ENCODE measurements at places on chromosomes 6 and 20. TPM values are rescaled to one million over a fixed set of nuclear protein-coding genes. Genes with fewer than 3 reads are reported as not detected.

- DNase-seq, result no peak
Measured at GRCh38 chr6:10460096-10460495, 45.2 kb upstream of the TFAP2A start.

DNA sequence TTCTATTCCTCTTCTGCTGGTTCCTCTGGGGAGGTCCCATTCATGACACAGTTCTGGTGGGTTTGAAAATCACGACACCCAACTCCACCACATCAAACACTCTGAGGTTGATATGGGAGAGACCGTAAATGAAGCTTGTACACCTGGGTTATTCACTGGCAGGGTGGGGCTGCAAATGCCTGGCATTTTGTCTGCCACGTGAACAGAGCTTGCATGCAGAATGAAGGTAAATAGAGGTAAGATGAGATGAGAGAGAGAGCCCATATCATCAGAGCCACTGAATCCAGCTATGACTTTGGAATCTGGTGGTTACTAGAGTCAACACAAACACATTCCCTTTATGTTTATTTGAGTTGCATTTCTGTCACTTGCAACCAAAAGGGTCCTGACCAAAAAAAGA lies 97.4 kb downstream of the BANF2 start:
- DNase-seq, result no peak

DNA sequence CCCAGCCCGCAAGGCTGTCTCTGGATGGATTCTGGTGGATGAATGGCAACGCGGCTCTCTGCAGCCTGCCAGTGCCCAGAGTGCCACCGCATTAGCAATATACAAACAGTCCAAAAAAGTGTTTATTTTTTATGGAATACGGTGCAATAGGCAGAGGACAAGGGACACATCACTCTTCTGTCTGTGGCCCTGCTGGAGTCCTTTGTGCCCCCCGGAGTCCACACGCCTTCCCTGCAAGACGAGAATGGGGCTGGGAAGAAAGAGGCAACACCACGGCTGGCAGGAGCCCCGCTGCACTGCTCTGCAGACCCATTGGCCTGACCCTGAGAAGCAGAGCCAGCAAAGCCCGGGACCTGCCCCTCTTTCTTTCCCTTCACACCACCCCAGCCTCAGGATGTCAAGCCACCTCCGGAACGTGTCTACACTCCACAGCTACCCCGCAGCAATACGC lies 196.3 kb downstream of the SYNDIG1 start:
- no peak for DNase-seq

GRCh38 chr20:53819973-53820451 lies 226.4 kb upstream of the ZNF217 start:
- DNase-seq, result no peak

GRCh38 chr6:28357036-28357435 lies 7.3 kb downstream of the ZKSCAN3 start:
- DNase-seq, result no peak

DNA sequence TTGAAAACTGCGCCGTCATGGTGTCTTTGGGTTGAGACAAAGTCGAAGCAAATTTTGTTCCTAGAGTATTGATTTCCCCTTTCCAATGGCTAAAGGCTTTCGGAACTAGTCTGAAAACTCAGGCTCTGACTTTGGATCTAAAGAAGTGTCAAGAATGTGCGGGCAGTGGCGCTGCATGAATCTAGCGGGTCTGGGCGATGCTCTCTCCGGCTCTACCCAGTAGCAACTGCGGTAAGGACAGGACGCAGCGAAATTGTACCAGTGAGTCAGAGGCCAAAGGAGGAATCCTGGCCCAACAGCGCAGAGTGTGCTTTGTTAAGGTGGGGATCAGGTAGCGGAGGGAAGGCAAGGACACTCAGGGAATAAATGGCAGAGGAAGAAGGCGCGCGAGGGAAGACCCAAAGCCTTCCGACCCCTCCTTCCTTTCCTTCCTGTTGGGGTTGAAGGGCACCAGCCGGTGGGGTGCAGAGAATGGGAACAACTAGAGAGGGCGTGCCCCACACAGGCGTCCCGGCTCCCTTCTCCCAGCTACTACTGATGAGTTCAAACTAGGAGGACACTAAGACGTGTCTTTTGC lies 32.1 kb downstream of the HLA-F start:
- DNase-seq, result no peak

DNA sequence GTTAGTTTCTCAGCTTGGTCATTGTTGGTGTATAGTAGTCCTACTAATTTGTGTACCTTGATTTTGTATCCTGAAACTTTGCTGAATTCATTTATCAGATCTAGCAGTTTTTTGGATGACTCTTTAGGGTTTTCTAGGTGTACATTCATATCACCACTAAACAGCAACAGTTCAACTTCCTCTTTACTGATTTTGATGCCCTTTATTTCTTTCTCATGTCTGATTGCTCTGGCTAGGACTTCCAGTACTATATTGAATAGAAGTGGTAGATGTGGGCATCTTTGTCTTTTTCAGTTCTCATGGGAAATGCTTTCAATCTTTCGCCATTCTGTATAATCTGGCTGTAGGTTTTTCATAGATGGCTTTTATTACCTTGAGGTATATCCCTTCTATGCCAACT lies 61.3 kb upstream of the HEY2 start:
- no peak for DNase-seq

DNA sequence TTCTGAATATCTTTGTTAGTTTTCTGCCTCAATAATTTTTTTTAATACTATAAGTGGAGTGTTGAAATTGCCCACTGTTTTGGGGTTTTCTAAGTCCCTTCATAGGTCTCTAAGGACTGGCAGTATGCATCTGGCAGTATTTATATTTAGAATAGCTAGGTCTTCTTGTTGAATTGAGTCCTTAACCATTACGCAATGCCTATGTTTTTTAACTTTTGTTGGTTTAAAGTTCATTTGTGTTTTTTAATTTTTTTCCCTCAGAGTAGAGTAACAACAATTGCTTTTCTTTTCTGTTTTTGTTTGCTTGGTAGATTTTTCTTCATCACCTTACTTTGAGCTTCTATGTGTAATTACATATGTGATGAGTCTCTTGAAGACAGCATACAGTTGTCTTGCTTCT lies 375.9 kb upstream of the EYS start:
- DNase-seq, result no peak

GRCh38 chr6:36827261-36828079 lies 11.8 kb downstream of the CPNE5 start:
- DNase-seq, result peak; percentile 76

DNA sequence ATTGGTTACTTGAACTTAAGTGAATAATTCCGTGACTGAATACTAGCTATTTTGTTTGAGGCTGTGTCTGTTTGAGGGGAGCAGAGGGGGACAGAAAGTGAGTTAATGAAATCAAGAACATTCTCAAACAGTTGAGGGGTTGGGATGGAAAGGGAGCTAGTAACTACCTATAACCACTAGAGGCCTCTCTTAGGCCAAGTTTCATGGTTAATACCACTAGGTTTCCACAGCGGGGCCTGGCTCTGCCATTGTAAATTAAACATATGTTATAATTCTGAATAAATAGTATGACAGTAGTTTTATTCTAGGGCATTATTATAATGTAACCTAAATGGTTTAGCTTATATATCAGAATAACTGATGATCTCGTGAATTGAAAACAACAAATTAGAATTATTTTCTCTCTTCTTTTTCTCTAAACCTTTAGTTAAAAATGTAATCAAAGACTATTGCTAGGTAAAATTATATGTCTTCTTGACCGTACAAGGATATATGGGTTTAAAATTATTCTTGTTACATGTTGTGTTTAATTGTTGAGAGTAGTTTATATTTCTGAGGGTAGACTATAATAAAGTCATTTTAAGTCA lies 108.1 kb downstream of the BCKDHB start:
- no peak for DNase-seq

- DNase-seq, result no peak
Measured at GRCh38 chr6:6588924-6589709, 597 bp downstream of the LY86 start.

- peak; percentile 79 for DNase-seq
Measured at GRCh38 chr6:15264902-15265761, 19.3 kb downstream of the JARID2 start.

DNA sequence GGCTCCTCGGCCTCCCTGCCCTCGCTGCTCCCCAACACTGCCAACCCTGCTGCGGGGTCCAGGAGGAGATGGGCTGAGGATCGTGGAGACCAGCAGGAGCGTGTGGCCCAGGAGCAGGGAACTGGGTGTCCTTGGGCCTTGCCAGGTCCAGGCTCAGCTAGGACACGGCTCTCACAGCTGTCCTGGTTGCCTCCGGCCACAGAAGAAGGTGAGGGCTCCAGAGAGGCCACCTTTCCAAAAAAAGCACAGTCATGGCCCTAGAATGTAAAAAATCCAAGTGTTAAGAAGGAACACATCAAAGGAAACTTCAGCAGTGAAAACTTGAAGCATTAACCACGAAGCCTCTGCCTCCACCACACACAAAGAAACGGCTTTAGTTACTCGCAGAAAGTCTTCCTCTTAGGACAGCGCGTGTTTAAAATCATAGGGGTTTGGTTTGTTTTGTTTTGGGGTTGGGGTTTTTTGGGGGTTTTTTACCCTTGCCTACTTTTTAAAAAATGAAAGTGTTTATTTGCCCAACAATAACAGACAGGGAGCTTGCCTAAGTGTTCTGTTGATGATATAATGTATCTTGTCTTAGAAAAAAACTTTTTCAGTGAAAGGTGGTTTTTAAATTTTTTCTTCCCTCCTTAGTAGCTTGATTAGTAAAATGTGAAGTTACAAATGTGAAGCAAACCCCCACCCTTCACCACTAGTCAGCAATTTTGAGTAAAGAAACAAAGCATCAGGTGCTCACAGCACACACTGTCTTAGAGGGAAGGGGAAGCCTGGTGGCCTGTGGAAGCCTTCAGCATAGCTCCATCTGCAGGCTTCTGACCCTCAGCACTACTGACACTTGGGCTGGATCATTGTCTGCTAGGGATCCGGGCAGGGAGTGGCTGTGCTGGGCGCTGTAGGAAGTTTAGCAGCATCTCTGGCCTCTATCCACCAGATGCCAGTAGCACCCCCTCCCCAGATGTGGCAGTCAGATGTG lies 60.0 kb downstream of the PTPN1 start:
- no peak for DNase-seq

GRCh38 chr6:18155864-18156421 lies 721 bp downstream of the KDM1B start:
- peak; percentile 47 for DNase-seq

DNA sequence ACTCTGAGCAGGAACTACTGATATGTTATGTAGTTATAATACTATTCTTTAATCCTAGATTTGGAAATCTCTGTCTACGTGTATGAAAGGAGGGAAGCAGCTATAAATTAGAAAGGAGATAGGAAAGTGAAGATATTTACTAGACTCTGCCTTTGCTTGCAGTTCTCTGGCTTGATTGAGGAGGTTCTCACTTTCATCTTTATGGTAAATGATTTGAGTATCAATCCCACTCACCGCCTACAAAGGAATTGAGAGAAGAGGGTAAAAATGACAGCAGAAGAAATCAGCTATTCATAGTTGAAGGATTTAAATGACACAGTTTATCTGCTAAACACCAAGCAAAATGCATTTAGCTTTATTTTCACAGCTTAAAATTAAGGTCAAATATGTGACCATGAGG lies 67.3 kb downstream of the FAM229B start:
- DNase-seq, result no peak

- DNase-seq, result peak; percentile 95
Measured at GRCh38 chr6:2841264-2842138, at the start of gene SERPINB1. Gene SERPINB1 (minus strand): TSS chr6:2841863. CDS start chr6:2840586, 1,277 bp downstream.

- no peak for DNase-seq
Measured at GRCh38 chr6:19438566-19439353, 398.4 kb upstream of the ID4 start.

- no peak for DNase-seq
Measured at GRCh38 chr6:156256161-156256560, 521.0 kb upstream of the ARID1B start.

DNA sequence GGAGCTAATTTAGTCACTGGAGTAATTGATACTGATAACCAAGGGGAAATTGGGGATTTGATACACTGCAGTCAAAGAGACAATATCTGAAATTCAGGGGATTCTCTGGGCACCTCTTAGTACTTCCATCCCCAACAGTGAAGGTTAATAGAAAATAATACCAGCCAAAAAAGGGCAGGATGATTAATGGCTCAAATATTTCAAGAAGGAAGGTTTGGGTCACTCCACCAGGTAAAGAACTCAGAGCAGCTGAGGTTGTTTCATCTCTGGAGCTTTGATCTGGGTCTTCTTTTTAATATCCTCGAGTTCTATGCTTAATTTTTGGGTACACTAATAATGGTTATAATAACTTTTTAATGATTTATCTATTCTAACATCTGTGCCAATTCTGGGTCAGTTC lies 70.8 kb downstream of the CDKAL1 start:
- DNase-seq, result no peak

DNA sequence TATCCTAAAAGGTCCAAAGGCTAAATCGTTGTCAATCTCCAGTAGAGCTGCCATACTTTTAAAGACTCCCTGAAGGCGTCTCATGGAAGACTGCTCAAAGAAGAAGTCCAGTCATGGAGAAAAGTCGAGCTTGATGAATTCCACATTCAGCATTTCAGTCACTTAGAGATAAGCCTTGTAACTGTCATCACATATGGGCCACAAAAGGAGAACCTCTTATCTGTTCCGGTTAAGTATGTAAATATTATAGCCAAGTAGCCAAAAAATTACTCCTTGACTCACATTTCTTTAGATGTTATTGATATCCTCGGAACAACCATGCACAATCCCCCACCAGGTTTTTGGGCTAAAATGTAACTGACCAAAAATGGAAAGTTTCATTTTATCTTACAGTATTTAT lies 9.8 kb upstream of the CNKSR3 start:
- no peak for DNase-seq

- DNase-seq, result no peak
Measured at GRCh38 chr6:27502508-27503435, 29.9 kb upstream of the ZNF184 start.

EPPIN gene
- total RNA-seq, result not detected

RBCK1 gene
- 47.1 TPM for total RNA-seq

AKAP12 gene
- total RNA-seq, result 11.0 TPM

PACSIN1 gene
- total RNA-seq, result 6.0 TPM

MUCL3 gene
- total RNA-seq, result not detected

ROS1 gene
- 0.06 TPM for total RNA-seq

TPD52L2 gene
- total RNA-seq, result 72.0 TPM

PACRG gene
- 9.7 TPM for total RNA-seq

SNAI1 gene
- total RNA-seq, result 1.6 TPM

FERMT1 gene
- total RNA-seq, result 2.4 TPM

TUBB2B gene
- 2.0 TPM for total RNA-seq

All from heart left ventricle (tissue), 16 donors.